ENCODE measurements at places on chromosomes 11 and 22.

DNA sequence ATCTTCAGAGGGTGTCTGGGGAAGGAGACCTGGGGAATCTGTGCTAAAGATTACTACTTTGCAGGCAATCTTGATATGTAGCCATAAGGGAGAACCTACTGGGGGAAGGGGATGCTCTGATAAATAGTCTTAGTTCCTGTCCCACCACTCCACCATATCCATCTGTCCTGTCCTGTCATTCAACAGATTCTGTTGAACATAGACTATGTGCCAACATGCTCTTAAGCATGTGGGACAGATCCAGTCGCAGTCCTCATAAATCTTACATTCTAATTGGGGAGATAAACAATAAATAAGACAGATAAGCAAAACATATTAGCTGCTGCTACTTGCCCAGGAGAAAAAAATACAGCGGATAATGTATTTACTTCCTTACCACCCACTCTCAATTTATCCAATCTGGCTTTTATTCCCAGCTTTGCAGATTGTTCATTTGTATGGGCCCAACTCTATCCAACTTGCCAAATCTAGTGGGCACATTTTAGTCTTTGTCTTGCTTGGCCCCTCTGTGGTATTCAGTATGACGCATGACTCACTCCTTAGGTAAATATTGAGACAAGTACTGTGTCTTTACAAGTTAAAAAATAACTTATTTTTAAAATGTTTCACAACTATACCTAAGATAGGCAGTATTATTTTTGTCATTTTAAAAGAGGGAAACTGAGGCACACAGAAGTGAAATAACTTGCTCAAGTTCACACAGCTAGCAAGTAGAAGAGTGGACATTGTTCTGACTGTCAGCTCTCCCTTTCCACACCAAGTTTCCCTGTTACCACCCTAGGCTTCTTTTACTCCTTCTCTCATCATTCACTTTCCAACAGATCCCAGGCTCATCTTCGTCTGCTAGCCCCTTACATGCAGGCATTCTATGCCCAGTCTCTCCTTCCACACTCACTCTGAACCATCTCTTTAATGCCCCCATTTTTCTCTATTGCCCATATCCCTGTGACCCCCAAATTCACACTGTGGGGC, 133.6 kb upstream of the SESN3 start:
- no peak for DNase-seq

- no peak for DNase-seq
Observed at GRCh38 chr11:86869531-86869930, 69.2 kb downstream of the PRSS23 start.

- no peak for DNase-seq
Observed at GRCh38 chr22:44622679-44623078, 79.3 kb upstream of the PRR5 start.

DNA sequence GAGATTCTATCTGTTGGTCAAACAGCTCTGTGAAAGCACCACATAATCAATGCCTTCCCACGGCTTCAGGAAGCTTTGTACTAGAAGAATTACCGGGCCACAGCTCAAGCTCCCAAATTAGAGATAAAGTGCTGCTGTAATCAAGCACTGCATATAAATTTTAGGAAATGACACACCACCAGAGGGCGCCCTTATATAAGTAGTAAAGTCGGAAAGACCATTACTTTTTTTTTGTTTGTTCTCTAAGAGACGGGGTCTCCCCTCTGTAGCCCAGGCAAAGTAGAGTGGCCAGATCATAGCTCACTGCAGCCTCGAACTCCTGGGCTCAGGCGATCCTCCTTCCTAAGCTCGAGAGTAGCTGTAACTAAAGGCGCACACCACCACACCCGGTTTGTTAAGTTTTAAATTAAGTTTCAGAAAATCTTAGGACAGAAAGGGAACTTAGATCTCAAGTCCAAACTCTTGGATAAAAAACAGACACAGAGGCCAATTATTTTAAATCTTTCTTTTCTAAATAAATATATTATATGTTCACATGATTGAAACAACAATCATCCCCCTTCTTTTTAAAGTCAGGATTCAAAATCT, 32.6 kb downstream of the PRCP start:
- no peak for DNase-seq

All from upper lobe of right lung (tissue), 1 donor.